Hippocampal formation (tissue), 2 donors: ENCODE measurements at places on chromosomes 7 and 10.

DNA sequence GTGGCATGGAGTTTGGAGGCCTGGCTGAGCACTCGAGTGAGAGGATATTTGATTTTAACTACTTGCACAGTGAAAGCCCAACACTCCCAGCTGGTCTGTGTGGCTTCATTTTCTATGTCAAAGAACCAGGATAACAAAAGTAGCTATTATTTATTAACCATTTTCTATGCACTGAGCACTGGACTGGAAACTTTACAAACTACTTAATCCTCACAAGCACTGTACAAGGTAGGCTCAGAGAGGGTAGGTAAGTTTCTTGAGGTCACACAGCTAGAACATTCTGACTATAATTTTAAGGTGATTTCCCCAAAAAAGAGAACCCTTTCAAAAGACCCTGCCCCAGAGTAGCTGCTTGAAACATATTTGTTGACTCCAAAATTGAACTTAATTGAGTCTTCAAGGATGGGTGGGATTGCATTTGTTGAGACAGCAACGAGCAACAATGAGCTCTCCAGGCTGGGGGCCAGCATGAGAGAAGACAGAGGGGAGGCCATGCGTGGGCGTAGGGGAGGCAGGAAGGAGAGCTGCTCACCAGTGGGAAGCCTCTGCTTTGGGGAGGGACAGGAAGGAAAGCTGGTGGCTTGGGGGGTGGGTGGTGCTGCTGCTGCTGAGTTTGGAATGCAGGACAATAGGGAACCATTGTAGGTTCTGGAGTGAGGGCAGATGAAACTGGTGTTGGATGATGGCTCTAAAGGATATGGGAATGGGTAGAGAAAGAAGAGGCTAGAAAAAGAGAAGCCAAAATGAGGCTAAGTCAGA is 31.5 kb downstream of the FAM241B start:
- DNase-seq = no peak

DNA sequence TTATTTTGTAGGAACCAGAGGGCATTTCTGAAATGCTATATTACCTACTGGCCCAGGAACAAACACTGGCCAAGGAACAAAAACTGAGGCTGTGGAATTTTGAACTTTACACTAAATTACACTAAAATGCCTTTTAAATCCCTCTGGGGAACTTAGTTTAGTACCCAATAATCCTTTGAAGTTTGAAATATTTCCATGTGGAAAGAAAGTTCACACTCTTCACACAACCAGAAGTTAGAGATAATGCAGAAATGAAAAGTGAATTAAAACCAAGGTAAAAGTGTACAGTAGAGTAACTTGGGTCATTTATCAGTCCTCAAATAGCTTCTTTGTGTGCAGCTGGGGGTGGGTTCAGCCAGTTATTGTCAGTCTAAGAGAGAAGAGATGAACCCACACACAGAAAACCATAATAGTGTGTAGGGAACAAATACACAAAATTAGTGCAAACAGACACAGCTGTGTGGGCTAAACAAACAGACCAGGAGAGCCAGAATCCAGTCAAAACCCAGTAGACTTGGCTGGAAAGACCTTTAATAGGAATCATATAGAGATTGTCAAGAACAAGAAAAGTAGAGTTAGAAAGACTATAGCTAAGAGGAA is 46.5 kb upstream of the DGKI start:
- no peak for DNase-seq

- DNase-seq = no peak
These were observed 173.8 kb upstream of the PLXNA4 start for GRCh38 chr7:132750096-132750495.

DNA sequence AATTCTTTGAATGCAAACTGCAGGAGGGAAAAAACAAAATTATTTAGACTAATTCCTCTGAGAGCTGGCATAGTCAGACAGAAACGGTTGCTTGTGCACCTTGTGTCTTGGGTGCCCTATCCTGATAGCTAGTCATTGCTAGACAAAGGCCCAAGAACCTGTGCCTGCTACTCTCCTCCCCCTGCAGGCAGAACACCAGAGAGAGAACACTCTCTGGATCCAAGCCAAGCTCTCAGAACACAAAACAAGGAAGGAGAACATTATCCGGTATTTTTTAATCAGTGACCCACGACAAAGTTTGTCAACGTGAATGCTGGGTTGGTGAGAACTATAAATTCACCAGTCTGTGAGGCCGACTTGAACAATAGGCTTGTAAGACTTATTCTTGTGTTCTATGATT is 18.8 kb upstream of the PPP1R9A start:
- no peak for DNase-seq

DNA sequence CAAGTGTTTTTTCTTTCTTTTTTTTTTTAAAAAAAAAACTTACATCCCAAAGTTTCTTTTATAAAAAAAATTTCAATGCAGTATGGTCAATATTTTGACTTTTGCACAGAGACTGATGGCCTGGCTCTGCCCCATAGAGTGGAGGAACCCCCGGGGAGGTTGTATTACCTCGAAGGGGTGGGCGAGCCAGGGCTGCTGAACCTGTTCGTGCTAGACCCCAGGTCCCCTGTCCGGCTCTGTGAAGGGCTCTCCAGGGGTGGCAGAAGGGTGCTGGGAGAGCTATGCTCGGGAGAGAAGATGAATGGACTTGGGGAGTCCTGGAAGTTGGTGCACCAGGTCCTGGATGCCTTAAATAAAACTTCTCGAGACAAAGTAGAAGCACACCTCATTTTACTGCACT is 446.4 kb upstream of the KLF6 start:
- DNase-seq = no peak

GRCh38 chr10:53071505-53072125 is 299.0 kb upstream of the MBL2 start:
- no peak for DNase-seq

- DNase-seq = no peak
These were observed 14.8 kb downstream of the MBL2 start for GRCh38 chr10:52757773-52758172.

- DNase-seq = no peak
These were observed 6.8 kb downstream of the ELMO1 start for GRCh38 chr7:37441816-37442215.

GRCh38 chr10:22821501-22821900 is 106.4 kb upstream of the ARMC3 start:
- no peak for DNase-seq
